ENCODE measurements at places on chromosomes 1 and 21. TPM values are rescaled to one million over a fixed set of nuclear protein-coding genes. Genes with fewer than 3 reads are reported as not detected.
A peak's percentile ranks its signal among the peaks of the same experiment; 100 is the strongest.

The FAM72C gene
- not detected for polyA plus RNA-seq

The IQGAP3 gene
- polyA plus RNA-seq = not detected

The A3GALT2 gene
- polyA plus RNA-seq = not detected

The LIPI gene
- polyA plus RNA-seq = not detected

DNA sequence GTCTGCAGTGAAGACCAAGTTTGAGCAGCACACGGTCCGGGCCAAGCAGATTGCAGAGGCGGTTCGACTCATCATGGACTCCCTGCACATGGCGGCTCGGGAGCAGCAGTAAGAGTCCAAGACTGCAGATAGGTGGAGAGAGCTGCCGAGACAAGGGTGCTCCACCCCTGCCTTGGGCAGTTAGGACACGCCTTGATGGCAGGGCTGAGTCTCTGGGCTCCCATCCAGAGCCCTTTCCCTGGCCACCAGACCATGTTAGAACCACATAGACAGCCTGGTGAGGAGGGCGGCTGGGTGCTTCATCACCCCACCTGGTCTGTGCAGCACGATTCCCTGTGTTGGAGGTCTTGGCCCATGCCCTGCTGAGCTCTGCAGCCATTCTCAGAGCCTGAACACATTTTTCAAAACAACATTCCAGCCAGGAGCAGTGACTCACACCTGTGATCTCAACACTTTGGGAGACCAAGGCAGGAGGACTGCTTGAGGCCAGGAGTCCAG, 17.3 kb upstream of the MIIP start:
- no peaks in the 10 kb centered on the region for H3K27me3 ChIP-seq
- no peaks in the 10 kb centered on the region for H3K4me1 ChIP-seq
- no peak overlapping the region for H3K27ac ChIP-seq
- H3K36me3 ChIP-seq = peaks cover 30% of the 10 kb centered on the region
- H3K4me3 ChIP-seq = no peak overlapping the region

GRCh38 chr1:206766251-206766856, 4.2 kb upstream of the IL19 start:
- DNase-seq = peak; percentile 53
- peaks cover 39% of the 10 kb centered on the region for H3K4me1 ChIP-seq
- H3K27me3 ChIP-seq = peaks cover 10% of the 10 kb centered on the region

- H3K27me3 ChIP-seq = no peaks in the 10 kb centered on the region
- H3K4me1 ChIP-seq = no peaks in the 10 kb centered on the region
- DNase-seq = no peak
- no peak overlapping the region for H3K27ac ChIP-seq
Measured at GRCh38 chr1:86377341-86377740, 18.8 kb downstream of the ODF2L start.

GRCh38 chr1:78553859-78554258, 63.1 kb downstream of the PTGFR start:
- no peak overlapping the region for H3K27ac ChIP-seq
- no peaks in the 10 kb centered on the region for H3K36me3 ChIP-seq
- no peaks in the 10 kb centered on the region for H3K4me1 ChIP-seq
- no peaks in the 10 kb centered on the region for H3K27me3 ChIP-seq
- H3K4me3 ChIP-seq = no peak overlapping the region

GRCh38 chr1:79293611-79294010, 287.1 kb upstream of the ADGRL4 start:
- H3K27ac ChIP-seq = no peak overlapping the region
- no peak for DNase-seq
- no peaks in the 10 kb centered on the region for H3K36me3 ChIP-seq
- no peaks in the 10 kb centered on the region for H3K27me3 ChIP-seq
- no peak overlapping the region for H3K4me3 ChIP-seq

Measured in naive B cell (primary cell).